ENCODE measurements at places on chromosomes 12 and 14.

GRCh38 chr14:31990926-31991572 lies 86.1 kb upstream of the ARHGAP5 start:
- DNase-seq, result no peak

DNA sequence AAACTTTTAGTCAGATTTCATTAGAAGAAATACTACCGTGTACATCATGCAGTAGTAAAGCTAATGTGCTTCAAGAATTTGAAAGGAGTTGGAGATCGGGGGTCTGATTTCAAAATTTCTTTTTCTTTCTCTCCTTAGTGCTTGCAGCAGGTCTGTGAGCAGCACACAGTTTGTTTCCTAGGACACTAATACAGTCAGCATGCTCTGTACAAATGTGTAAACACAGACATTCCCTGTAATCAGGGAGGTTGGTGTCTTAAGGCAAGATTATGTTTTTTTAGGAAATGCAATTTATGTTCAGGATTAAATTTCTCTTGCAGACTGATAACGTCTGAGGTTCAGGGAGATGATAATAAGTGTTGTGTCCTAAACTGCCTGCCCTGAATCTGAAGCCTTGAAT lies 142.7 kb downstream of the ALX1 start:
- DNase-seq, result no peak

DNA sequence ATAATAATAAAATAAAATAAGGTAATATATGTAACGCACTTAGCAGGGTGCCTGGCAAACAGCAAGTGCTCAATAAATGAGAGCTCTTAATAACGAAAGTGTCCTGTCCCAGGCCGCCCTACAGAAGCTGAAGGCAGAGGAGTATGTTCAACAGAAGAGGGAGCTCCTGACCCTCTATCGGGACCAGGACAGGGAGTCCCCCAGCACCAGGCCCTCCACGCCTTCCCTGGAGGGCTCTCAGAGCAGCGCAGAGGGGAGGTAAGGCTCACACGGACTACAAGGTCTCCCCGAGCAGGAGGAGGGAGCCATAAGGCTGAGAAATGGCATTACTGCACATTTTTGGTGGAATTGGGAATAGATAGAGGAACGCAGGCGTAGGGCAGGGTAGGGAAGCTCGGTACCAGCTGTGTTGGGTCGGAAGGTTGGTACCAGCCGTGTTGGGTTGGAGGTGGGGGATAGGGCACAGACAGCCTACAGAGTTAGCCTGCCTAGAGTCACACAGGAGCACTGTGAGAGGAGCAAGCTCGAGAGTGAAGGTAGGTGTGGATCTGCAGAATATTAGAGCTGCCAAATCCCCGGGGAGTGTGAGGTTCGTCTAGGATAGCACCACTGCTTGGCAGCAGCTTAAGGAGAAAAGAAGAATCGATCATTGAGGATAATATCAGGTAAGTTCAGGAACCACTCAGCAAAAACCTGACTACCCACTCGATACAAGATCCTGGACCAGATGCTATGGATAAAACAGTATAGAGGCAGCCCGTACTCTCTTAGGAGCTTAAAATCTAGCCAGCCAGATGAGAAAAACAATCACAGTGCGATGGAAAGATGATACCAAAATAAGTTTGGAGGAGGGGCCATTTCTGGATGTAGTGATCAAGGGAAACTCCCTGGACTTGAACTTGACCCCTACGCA lies 15.3 kb downstream of the TNFRSF1A start:
- DNase-seq, result no peak

GRCh38 chr14:56216626-56217379 lies 98.6 kb downstream of the PELI2 start:
- DNase-seq, result no peak

DNA sequence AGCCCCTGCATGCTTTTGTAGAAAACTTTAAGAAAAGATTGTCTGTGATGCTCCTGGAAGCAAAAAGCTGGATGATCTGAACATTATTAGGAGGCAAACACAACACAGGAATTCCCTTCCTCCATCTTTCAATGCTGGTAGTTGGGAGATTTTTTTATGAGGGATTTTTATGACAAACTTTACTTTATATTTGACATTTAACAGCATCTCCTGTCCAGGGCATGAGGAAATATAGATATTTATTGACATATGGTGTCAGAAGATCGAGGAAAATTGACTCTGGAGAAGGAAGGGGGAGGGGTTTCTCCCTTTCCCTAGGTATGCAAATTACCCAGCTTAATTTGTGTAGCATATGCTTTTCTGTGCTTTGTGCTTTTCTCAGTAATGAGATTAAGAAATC lies 37.8 kb upstream of the CISTR start:
- DNase-seq, result no peak

DNA sequence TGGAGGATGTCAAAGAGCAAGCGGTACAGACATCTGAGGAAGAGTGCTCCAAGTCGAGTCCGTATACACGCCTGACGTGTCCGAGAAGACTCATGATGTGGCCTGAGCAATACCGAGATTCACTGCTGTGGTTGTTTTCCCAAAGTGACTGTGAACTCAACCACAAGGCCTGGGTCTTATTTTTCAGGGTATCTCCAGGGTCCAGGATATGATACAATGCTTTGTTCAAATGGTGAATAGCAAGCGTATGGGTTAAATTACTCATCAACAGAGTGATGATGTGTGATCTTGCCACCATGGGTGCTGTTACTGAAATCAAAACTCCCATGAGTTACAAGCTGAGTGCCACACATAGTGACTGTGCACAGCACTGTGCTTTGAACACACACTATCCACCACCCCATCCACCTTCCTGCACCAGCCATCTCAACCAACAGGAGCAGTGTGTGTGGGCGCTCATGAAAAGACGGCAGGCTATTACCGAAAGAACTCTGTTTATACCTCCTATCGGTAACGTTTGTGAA lies 109.6 kb downstream of the BCAT1 start:
- peak; percentile 87 for DNase-seq

- DNase-seq, result no peak
Measured at GRCh38 chr12:121908702-121909101, 9.7 kb upstream of the CFAP251 start.

GRCh38 chr14:65229748-65230728 lies 127.7 kb upstream of the MAX start:
- peak; percentile 32 for DNase-seq

GRCh38 chr14:37571391-37571790 lies 23.7 kb downstream of the FOXA1 start:
- no peak for DNase-seq

DNA sequence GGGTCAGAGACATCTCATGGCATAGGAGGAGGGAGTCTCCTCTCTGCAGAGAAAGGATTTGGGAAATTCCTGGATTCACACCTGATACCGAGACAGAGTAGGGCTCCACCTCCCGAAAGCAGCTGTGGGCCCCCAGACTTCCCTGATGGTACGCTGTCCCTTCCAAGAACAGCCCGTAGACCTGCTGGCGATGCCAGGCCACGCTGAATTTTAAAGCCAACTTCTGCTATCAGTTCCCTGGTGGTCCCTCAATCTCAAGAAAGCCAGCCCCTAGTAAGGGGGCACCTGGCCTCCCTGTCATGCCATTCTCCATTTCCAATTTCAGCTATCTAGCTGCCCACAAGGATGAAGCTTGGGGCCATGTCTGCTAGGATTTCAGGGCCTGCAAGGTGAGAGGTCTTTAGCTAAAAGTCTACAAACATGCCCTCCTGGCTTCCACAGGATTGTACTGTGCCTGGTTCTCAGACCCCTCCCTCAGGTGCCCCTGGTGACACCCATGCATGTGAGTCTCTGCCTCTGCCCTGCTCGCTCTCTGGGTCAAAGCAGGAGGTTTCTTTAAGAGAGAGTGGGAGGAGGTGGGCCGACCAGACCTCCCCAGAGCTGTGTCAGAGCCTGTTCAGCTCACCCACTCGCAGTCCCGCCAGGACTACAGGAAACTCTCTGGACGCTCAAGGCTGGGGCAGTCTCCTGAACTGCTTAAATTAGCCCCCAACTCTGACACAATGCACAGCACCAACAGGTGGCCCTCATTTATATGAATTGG lies 30.5 kb downstream of the ANO2 start:
- no peak for DNase-seq

DNA sequence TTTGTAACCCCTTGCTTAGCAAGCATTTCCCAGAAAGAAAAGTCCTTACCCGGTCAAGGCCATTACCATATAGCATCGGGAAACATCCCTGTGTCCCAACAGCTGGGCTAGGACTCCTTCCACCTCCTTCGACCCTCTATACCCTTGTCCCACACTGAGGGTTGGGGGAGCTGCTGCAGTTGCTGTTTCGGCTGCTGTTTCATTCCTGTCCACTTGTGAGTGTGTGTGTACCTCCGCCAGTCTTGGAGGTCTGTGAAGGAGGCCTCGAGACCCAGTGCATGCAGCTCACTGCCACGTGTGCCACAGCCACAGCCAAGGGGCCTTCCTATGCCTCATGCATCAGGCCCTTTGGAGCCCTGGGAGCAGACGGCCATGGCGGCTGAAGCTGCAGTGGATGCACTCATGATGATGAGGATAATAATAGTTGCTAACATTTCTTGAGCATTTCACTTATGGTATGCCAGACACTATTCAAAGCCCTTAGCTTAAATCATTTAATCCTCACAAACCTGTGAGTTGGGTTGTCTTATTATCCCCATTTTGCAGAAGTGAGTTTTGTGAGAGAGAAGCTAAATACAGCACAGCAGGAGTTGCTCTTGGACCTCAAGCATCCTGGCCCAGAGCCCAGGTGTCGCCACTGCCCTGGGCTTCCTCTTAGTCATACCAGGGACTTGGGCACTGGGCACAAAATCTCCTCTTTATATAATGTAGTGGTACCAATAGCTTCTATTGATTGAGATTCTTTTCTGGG lies 156.5 kb downstream of the PRKCH start:
- DNase-seq, result peak; percentile 74

- DNase-seq, result no peak
Measured at GRCh38 chr12:108312073-108312659, 26.9 kb downstream of the CMKLR1 start.

DNA sequence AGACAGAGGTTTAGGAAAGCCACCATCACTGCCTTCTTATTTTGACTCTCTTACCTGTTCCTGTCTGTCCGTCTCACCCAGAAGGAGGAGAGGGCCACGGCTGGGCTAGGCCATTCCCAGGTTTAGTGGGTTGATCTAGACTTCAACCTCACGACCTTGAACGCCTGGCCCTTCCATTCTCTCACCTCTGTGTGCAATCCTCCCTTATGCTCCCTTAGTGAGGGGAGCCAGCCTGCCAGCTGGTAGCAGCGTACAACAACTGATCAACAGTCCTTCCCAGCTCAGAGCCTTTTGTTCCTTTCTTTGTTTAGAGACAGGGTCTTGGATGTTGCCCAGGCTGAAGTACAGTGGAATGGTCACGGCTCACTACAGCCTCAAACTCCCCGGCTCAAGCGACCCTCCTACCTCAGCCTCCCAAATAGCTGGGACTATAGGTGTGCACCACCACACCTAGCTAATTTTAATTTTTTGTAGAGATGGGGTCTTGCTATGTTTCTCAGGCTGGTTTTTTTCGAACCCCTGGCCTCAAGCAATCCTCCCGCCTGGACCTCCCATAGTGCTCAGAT lies 123.9 kb downstream of the ZNF664 start:
- no peak for DNase-seq

GRCh38 chr12:110531741-110532333 lies 29.7 kb downstream of the RAD9B start:
- no peak for DNase-seq

- peak; percentile 77 for DNase-seq
Measured at GRCh38 chr14:105414456-105415371, 4.9 kb upstream of the MTA1 start.

DNA sequence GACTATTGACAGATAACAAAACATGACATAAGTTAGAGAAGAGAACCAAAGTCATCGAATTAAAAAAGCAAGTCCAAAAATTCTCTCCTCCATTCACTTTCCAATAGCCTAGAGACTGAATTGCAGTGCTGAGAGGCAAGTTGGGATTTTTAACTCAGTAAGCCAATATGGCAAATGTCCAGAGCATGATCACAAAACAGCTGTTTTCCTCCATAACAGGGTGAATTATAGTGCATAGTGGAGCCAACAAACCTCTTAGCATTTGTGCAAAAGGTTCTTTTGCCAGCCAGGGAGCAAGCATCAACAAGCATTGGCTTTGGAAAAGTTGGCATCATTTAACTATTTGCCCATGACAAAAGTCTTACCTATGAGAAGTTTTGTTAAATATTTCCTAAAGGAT lies 458.8 kb upstream of the NOVA1 start:
- no peak for DNase-seq

DNA sequence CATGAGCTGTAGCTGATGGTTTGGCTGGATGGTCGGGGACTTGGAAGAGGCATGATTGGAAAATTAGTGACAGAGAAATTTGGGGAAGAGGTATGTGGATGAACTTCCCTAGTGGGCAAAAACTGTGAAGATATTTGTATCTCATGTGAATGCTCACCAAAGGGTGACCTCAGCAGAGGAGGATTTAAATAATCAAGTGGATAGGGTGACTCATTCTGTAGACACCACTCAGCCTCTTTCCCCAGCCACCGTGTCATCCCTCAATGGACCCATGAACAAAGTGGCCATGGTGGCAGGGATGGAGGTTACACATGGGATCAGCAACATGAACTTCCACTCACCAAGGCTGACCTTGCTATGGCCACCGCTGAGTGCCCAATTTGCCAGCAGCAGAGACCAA lies 60.8 kb upstream of the KRAS start:
- no peak for DNase-seq

DNA sequence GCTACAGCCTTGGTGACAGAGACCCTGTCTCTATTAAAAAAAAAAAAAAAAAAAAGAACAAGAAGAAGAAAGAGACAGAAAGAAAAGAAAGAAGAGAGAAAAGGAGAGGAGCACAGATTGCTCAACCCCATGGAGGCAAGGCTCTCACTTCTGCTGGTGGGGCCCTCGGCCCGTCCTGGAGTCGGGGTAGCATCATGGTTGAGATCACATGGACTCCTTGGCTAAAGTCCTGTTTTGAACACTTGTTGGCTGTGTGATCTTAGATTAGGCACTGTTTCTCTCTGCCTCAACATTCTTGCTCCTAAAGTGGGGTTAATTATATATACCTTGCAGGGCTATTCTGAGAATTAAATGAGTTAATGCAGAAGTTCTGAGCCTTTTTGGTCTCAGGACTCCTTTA lies 207.7 kb downstream of the CACNA1C start:
- DNase-seq, result no peak
